ENCODE measurements at places on chromosomes 11 and 22.

GRCh38 chr11:35046681-35047080 lies 92.3 kb upstream of the CD44 start:
- DNase-seq = no peak

DNA sequence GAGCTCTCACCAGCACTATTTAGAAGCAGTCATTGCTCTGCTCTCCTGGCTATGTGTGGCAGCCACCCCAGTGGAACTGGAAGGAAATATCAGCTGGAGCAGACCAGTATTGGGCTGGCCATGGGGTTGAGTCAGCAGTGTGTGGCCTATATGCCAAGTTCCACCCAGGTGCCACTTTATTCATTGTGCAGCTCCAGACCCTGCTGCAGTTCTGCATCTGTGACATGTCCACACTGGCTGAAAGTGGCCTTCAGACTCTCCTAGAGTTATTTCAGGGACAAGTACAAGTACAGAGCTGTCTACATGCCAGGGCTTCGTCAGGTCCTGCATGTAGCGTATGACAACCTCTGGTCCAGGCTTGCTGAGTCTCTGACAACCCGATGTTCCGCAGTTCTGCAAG lies 55.2 kb downstream of the CABIN1 start:
- DNase-seq = no peak

GRCh38 chr11:42021911-42022310 lies 562.5 kb upstream of the LRRC4C start:
- DNase-seq = no peak

- no peak for DNase-seq
Measured at GRCh38 chr11:9385327-9385899, 961 bp downstream of the IPO7 start.

DNA sequence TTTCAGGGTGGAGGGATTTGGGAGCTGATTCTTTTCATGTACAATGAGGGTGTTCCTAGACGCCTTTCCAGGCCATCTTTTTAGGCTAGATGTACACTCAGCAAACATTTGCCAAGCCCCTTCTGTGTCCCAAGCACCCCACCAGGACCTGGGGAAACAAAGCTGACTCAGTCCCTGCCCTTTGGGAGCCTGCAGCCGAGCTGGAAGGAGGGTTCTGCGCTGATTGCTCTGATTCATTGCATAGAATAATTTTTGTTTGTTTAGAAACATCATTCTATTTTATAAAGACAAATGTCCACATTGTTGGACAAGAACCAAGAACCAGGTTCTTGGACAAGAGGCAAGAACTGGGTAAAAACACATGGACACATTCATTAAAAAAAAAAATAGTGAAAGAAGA lies 16.7 kb downstream of the TP53AIP1 start:
- DNase-seq = no peak

Measured in HFFc6 (cell line).